Left forelimb (tissue), 1 donor: ENCODE measurements at places on chromosomes 13 and 19.

GRCh38 chr13:30235216-30235615 lies 72.1 kb downstream of the KATNAL1 start:
- no peak for DNase-seq

DNA sequence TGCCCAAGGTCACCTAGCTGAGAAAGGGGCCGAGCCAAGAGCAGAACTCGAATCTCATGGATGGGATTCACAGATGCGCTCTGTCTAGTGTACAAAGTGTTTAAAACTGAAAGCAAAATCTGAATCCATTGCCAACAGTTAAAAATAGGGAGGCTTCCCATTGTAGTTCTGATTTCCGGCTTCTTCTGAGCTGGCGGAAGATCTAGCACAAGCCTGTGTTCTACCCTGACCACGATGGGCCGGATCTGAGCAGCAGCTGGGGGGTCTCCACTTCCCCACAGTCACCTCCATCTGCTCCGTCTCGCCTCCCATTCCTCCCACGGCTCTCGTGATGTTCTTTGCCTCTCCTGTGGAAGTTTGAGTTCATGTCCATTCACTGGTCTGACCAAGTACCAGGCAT lies 2.4 kb downstream of the CACNG8 start:
- no peak for DNase-seq

GRCh38 chr13:29452773-29453616 lies 142.5 kb downstream of the SLC7A1 start:
- DNase-seq, result no peak

DNA sequence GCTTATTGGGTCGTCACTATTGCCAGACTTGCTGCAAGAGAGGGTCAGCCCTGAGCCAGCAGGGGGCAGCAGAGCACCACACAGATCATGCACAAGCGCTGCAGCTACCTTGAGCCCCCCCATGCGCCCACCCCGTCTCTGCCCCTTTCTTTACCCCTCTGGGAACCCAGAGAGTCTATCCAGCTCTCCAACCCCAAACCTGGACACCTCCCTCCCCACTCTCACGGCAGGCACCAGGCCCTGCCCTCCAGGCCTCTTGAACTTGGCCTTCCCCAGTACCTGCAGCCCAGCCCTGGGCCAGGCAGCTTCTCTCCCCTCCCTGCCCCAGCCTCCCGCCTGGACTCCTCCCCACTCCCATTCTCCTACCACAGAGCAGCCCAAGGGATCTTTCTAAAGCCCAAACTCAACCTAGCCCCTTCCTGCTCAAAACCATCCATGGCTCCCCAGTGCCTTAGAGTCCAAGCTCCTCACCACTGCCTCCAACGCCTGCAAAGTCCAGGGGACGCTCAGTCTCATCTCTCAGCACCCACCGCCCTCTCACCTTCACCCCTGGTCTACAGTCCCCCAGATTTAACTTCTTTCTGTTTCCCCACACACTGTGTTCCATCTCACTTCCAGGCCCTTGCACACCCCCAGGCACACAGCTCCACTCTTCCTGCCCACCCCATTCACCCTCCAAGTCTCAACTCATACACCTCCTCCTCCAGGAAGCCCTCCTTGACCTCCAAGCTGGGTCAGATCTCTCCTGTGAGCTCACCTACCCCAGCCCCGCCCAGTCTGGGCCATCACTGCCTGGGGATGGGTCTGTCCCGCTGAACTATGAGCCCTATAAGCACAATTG lies 9.4 kb upstream of the CEACAM16 start:
- peak; percentile 78 for DNase-seq

GRCh38 chr19:5628919-5629481 lies 6.1 kb downstream of the SAFB start:
- no peak for DNase-seq

DNA sequence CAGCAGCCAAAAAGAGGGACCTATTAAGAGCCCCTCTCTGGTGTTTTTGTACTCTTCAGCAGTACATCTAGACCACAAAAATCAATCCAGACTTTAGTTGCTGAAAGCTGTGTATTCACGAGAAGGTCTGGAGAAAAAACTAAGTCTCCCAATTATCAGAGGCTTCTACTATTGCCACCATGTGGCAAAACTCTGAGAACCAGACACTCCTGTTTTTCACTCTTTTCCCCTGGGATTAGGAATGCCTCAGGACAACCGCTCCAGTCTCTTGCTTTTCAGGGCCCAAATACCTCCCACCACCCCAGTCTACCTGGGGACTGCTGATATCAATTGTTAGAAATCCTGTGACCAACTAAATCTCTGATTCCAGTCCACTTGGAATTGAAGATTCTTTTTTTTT lies 30.1 kb upstream of the OBI1 start:
- no peak for DNase-seq

DNA sequence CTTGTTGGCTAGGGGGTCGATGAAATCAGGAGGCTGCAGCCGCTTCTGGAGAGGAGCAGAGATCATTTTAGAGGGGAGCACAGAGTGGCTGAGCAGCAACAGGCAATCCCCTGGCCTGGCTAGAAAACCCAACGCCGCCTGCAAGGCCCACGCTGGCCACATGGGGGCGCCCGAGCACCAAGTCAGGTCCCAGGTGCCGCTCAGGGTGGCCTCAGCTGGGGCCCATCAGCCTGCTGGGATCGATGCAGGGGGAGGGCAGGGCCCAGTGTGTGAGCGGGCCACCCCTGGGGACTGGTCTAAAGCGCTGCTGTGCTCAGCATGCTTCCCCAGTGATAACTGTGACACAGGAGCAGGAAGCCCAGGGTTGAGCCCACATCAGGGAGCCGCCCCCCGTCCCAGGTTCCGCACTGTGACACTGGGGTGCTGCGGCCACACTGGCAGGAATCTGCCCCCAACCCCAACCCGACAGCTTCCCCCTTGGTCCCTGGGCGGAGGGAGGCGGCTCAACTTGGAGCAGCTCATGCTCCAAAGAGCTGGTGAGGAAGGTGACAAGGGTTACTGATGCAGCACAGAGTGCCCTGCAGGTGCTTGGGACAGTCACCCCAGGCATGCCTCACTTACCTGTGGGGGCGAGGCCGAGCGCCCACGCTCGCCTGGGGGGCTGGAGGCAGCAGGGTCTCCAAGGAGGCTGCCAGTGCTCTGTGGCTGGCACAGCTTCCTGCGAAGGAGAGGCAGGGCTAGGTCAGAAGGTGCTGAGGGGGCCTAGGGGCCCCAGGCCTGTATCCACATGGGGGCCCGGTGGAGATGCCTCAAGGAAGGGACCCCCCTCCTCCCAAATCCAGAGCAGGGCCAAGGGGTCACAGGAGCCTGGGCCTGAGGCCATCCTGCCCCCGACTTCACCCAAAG lies 13.3 kb upstream of the ISYNA1 start:
- peak; percentile 91 for DNase-seq

- no peak for DNase-seq
These were observed 79.2 kb downstream of the SIPA1L3 start for GRCh38 chr19:37986048-37986750.

- DNase-seq, result no peak
These were observed 11.4 kb downstream of the PCCA start for GRCh38 chr13:100100115-100100879.

- no peak for DNase-seq
These were observed 265.1 kb upstream of the EDNRB start for GRCh38 chr13:78183732-78184131.

DNA sequence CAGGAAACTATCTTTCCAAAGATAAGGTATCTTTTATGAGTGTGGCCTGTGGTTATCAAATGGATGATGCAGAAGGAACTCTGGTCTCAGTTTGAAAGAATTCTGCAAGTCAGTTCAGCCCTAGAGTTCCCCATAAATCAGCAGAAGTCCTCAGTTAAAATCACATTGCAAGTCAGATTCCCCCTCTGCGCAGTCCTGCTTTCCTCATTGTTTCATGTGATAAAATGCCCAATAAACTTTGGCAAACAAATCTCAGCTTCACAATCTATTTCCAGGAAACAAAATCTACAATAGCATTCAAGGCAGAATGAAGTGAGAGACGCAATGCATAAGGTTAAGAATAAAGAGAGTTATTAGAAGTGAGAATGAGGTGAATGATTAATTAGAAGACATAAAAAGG lies 216.3 kb upstream of the KLHL1 start:
- no peak for DNase-seq

- DNase-seq, result no peak
These were observed 32.6 kb downstream of the RAB20 start for GRCh38 chr13:110528911-110529310.

- no peak for DNase-seq
These were observed 34.7 kb upstream of the ESD start for GRCh38 chr13:46831588-46832194.

GRCh38 chr13:45055198-45055901 lies 65.0 kb upstream of the GTF2F2 start:
- no peak for DNase-seq

DNA sequence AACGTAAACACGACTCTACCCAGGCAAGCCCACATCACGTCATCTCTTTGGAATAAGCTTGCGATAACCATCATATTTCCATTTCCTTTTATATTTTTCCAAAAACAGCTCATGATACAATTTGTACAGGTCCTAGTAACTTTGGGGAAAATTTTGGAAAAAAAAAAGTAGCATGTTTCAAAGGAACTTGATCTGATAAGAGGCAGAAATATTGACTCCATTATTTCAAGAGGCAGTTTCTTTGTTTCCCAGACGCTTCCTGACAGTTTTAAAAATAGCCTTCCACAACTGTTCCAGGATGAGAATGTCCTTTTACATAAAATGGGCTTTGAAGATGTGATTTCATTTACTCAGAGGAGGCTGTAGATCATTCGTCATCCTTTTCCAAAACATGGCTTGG lies 23.1 kb downstream of the KLF2 start:
- no peak for DNase-seq

DNA sequence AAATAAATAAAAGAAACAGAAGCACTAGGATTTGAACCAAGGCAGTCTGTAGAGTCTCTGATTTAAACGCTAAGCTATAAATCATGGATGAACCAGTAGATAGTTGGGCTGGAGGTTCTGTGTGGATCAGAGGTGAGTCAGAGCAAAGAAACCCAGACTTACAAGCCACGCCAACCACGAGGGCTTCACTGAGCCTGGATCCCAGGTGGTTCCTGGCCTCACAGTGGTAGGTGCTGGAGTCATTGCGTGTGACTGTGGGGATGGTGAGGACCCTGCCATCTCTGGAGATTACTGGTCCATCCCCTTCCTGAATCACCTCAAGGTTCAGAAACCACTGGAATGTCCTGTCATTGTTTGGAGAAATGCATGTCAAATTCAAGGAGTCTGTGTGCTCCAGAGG lies 19.3 kb upstream of the CEACAM20 start:
- no peak for DNase-seq

DNA sequence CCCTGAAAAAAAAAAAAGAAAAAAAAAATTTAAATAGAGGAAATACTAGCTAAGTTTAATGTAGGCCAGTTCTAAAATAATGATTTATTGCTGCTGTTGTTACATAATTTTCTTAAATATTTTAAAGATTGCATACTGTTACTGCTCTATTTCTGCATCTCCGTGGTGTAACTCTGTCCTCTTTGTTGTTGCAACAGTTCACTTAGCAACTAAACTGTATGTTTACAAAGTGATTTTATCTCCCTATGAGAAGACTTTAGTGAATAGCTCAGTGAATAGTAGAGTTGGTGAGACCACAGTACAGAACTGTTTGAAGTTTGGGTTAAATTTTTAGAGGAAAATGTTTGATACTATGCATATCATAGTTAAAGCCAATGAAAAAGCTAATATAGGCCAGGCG lies 19.4 kb downstream of the BRCA2 start:
- DNase-seq, result no peak

DNA sequence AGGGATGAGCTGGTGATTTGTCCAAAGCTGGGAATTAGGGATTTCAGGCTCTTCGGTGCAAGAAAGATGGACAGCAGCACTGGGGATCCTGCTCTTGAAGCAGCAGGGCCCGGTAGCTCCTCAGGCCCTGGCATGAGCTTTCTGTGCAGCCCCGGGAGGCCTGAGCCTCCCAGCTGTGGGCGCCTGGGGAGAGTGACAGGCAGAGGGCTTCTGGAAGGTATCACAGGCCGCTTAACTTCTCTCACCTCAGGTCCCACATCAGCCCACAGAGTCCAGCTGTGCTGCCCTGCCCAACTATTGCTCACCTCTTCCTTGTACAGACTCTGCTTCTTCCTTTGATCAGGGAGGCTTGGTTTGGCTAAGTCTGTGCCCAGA lies 14.6 kb upstream of the ZNF536 start:
- no peak for DNase-seq

DNA sequence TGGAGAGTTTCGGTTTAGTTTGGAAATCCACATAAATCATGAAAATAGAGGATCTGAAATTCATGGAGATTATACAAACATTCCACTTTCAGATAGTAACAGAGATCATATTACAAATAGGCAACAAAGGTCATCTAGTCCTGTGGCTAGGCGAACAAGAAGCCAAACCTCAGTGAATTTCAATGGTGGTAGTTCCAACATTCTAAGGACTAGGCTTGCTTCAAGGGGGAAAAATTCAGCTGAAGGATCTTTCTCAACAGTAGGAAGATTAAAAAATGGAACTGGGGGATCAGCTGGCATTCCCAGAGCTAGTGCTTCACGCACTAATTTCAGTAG lies 47.0 kb downstream of the FOXO1 start:
- no peak for DNase-seq

DNA sequence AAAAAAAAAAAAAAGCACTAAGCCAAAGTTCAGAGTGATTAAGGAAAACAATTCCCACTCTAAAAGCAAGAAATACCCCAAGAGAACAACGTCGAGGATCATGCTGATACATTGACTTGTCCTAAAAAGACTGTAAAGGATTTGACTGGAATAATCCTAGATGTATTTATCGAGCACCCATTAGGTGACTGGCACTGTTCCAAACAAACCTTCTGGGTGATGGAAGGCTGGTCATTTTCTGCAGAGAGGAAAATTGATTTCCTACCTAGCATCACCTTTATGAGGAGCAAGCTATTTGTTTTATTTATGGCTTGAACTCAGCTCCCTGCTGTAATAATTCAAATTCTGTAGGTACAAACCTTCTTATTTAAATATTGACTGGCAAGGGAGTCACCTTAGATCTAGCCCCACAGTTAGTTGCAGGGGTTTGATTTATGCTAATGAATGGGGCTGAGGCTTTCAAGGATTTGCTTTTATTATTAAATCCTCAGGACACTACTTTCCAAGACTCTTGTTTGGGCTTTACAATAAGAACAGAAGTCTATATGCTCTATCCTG lies 471.0 kb downstream of the OLFM4 start:
- DNase-seq, result no peak

GRCh38 chr19:7516333-7516732 lies 430 bp downstream of the ZNF358 start:
- no peak for DNase-seq

GRCh38 chr19:31817971-31818797 lies 468.9 kb upstream of the TSHZ3 start:
- DNase-seq, result no peak

- DNase-seq, result no peak
These were observed 174.0 kb downstream of the GPC5 start for GRCh38 chr13:91572439-91572838.

GRCh38 chr19:45311621-45312020 lies 11.1 kb downstream of the CKM start:
- DNase-seq, result no peak
